ENCODE measurements at places on chromosomes 13 and 19.

- DNase-seq: no peak
Measured at GRCh38 chr19:29540114-29540513, 14.3 kb downstream of the VSTM2B start.

DNA sequence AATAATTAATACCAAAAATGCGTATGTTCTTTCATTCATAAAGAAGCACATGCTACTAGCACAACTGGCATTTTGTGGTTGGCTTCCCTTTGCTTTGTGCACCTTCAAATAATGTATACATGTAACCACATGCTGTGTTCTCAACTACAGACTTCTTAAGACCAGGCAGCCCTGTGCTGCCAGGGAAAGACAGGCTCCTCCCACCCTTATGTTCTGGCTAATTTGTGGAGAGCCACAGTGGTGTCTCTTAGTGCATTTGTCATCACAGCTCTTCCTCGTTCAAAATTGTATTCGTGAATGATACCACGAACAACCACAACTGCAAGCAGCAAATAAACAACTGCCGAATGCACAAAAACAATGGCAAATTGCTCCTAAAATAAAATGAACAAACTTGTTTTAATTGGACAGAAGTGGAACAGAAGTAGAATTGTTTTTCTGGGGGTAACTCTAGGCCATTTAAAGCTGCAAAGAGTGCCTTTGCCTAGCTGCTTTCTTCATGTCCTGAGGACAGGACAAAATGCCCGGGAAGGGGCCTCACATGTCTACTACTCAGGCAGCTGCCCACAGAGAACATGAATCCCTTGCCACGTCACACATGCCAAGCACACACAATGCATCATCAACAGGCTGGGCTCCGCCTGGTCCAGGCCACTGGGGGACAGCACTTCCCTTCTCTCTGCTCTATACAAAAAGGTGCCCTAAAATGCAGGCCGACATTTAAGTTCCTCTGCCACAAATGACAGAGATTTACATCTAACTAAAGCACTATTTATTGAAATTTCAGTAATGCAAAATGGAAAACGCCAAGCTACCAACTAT, 21.7 kb downstream of the IRS2 start:
- no peak for DNase-seq

DNA sequence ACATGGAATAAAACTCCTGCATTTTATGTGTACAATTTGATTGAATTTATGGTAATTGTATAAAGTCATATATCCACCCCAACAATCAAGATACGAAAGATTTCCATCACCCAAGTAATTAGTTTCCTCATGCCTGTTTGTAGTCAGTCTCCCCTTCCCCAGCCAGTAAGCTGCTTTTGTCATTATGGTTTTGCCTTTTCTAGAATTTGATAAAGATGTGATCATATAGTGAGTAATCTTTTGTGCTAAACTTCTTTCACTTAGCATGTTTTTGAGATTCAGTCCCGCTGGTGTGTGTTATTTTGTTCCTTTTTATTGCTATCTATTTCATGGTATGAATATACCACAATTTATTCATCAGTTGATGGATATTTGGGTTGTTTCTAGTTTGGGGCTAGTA, 16.0 kb downstream of the ITM2B start:
- DNase-seq: no peak

DNA sequence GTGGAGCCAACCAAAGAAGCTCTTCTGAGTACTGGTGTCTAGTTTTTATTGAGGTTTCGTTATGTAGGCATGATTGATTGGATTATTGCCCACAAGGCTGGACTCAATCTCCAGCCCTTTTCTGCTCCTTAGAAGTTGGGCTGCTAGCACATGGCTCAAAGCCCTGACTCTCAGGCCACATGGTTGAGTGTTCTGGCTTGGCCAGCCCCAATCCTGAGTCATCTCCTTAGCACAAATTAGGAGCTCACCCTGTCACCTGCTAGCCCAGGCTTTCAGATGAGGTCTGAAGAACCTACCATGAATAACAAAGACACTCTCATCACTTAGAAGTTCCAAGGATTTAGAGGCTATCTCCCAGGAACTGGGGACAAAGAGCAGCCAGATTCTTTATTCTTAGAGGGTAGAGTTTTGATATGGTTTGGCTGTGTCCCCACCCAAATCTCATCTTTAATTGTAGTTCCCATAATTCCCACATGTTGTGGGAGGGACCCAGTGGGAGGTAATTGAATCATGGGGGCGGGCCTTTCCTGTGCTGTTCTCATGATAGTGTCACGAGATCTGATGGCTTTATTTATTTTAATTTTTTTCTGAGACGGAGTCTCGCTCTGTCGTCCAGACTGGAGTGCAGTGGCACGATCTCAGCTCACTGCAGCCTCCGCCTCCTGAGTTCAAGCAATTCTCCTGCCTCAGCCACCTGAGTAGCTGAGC, 11.3 kb downstream of the DPY19L3 start:
- DNase-seq: no peak

- no peak for DNase-seq
Measured at GRCh38 chr13:44809190-44809589, 180.1 kb downstream of the NUFIP1 start.

DNA sequence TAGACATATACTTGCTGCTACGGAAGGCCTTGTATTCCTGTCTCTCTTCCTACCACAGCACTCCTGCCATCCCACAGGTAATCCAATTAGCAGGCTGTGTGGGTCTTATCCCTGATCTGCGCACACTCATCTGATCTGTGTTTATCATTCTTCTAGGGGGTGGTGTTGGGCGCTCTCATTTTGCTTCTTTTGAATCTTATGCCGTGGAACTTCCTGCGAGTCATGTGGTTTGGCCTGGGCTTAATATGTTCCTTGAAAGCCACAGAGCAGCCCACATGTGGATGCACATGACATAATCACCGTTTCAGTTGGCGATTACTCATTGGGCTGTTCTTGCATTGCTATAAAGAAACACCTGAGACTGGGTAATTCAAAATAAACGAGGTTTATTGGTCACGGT, 7.5 kb downstream of the RASA3 start:
- no peak for DNase-seq

DNA sequence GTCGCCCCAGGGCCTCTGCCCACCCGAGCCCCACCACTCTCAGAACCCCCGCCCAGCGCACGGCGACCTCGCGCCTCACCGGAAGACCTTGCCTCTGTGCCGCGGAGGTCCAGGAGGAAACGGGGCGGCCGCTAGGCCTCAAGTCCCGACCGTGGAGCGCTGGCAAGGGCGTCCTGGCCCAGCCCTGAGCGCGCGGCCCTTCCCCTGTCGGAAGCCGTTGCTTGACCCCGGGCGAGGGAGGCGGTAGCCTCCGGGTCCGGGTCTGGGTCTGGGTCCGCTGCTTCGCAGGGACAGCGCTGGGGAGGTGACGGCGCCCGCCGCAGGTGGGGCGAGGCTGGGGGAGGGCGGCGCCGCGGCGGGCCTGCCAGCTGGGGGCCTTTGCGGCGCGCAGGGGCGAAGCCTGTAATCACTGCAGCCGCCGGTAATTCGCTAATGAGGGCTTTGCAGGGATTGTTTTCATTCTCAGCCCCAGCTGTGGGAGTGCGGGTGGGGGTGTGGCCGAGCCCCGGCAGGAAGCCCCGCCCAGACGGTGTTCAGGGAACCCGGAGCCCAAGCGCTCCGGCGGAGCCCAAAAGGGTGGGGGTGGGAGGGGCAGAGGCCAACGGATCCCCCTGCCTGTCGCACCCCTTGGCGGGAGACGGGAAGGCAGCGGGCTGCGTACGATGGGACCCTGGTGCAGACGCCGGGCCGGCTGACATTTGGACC, 8.6 kb downstream of the C19orf25 start:
- no peak for DNase-seq

DNA sequence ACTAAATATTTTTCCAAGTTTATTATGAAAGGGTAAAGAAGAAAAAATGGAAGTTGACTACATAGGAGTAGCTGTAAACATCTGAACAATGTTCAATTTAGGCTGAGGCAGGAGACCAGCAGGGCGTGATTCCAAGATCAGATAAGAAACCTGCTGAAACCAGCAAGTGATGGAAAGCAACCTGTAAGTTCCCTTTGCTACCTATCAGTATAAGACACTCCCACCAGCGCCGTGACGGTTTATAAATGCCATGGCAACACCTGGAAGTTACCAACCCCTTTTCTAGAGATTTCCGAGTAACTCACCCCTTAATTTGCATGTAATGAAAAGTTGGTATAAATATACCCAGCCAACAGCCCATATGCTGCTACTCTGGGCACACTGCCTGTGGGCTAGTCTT, 1.1 kb upstream of the ZNF45 start:
- no peak for DNase-seq

- DNase-seq: no peak
Measured at GRCh38 chr19:55231391-55232285, 3.1 kb upstream of the TMEM86B start.

DNA sequence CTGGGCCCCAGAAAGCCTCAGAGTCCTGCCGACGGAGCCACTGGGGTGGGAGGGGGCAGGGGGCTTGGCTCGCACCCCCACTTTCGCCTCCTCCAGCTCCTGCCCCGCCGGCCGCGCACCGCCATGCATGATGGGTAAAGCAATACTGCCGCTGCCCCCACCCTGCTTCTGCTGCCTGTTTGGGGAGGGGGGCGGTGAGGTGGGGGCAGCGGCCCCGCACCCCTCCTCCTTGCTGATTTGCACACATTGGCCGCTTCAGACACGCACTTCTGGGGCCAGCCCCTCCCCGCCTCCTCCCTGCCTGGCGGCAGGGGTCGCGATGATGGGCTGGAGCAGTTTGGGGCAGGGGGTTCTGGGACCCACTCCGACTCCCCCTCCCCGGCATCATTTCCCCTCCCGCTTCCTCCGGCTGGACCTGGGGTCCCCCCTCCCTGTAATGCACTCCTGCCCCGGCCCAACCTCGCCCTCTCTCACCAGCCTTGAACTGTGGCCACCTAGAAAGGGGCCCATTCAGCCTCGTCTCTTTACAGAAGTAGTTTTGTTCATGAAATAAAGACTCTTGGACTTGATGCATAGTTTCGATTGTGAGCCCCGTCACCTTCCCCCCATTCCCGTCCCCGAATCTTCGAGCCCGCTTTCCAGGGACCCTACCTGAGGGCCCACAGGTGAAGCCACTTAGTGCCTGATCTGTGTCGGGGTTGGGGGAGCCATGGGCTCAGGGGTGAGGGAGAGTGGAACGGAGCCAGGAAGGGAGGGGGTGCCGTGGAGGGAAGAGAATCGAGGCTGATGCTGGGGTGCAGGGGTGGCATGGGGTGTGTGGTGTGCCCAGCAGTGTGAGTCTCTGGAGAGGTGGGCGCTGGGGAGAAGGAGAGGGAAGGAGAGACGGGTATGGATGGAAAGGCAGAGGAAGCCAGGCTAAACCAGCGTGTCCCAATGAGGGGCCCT, 1.4 kb upstream of the HPN start:
- no peak for DNase-seq

DNA sequence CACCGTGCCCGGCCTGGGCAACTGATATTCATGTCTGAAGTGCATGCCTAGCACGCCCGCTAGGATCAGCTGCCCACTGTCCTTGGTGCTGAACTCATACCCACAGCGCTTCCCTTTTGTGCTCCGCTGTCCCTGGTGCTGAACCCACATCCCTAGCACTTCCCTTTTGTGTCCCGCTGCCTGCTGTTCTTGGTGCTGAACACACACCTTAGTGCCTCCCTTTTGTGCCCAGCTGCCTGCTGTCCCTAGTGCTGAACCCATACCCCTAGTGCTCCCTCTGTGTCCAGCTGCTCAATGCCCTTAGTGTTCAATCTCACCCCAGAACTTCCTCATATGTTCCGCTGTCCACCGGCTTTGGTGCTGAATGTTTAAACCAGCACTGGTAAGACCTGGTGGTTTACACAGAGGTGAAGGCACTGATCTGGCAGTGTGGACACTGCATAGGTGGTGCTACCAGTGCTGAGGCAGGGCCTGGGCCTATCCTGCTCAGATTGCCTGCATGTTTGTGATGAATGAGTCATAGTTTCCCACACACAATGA, 26.3 kb upstream of the SIGLEC11 start:
- DNase-seq: peak; percentile 93

DNA sequence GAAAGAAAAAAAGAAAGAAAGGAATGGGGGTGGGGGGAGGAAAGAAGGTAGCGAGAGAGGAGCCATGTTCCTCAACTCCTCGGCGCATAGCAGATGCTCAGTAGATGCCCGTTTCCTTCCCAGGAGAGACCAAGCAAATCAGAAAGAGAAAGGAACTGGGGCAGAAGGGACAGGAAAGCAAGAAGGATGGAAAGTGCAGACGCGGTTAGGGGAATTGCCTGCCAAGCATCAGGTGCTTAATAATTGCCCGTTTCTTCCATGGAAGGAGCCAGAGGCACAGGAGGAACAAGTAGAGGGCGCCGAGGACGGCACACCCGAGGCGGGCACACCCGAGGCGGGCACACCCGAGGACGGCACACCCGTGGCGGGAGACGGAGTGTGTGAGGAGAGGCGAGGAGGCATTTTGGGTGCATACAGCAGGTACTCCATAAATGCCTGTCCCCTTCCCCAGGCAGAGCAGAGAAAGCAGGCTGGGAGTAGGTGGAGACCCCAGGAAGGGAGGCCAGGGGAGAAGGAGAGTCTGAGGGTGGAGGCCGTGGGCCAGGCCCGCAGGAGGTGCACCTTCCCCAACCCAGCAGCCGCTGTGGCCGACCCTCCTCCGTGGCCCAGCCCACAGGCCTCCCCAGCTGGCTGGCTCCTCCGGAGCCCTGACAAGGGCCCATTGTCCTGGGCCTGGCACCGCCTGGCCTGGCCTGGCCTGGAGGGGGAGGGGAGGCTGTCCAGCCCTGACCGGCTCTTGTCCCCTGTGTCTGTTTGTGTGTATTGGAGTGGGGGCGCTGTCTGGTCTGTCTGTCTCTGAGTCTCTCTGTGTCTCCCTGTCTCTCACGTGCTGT, 14.6 kb downstream of the JOSD2 start:
- no peak for DNase-seq

- no peak for DNase-seq
Measured at GRCh38 chr13:32840989-32841713, 175.1 kb upstream of the KL start.

DNA sequence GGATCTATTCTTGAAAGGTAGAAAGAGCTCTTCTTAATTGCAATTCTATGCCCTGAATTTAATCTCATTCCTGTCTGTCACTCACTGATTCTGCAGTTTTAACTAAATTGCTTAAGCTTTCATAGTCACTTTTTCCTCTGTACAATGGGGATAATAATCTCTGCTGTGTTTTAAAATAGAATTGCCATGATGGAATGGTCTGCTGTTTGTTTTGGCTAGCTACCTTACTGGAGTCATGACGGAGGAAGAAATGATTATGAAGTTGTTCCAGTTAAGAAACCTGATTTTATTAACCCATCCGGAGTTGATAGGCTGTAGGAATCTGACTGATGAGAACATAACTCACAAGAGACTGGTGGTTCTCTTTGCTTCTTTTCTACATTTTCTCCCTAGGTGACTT, 54.9 kb upstream of the ITM2B start:
- DNase-seq: no peak

- no peak for DNase-seq
Measured at GRCh38 chr13:113148940-113149503, 9.4 kb upstream of the PROZ start.

- no peak for DNase-seq
Measured at GRCh38 chr13:99269627-99270241, 11.6 kb upstream of the GPR18 start.

All from left renal cortex interstitium (tissue), 4 donors.